ENCODE measurements at places on chromosomes 1 and 21.

DNA sequence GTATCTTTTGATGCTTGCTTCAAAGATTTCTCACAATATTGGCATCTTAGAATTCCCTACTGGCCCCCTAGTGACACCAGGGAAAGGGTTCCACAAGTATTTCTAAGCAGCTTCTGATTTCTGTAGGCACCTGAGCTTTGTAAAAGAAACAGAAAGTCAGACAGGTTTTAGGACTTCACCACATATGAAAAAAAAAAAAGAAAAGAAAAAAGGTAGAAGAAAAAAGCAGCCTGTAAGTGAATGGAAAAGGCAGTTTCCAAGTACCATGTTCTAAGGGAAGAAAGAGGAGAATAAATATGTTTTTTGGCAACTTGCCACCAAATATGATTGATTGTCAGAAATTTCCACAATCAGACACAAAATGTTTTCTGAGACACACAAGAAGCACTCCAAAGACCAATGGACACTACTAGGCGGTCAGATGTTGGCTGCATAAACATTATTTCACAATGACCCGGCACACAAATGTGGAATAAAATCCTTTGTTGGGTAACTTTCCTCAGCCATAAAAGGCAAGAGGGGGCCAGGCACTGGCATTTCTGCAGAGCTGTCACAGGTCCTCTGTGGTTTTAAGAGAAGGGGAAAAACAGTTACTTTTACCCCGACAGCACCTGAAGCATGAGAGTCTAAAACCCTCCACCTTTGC lies 12.7 kb upstream of the CPLANE2 start:
- DNase-seq = no peak

DNA sequence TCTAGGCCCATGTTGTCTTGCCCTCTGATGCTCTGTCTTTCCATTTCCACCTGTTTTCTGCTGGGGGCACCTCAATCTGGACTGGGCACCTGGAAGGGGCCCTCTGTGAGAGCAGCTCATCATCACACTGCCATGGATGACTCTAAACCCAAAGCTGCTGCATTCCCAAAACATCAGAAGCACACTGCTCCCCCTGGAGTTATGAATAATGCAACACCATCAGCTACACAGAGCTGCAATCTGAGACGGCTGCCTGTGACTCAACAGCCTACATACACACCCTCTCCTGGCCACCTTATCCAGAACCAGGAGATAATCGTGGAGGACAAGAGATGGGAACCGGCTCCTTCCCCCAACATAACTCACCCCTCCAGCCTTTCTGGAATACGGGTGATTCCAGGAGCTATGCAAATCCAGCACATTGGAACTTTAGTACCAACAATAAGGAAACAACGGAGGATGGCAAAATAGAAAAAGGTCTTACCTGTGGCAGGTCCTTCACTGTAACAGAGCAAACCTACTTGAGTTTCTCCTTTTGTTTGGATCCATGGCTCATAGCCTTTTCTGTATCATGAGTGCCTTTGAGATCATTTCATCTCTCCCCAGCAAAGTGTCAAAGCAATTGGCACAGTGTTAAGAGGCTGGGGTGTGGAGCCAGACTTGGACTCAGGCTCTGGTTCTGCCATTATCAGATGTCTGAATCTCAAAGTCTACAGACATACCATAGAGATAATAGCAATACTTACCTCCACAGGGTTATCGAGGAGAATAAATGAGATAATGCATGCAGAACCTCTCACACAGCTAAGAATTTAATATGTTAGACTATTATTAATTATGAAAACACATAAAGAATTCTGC lies 29.3 kb downstream of the AK2 start:
- DNase-seq = no peak

DNA sequence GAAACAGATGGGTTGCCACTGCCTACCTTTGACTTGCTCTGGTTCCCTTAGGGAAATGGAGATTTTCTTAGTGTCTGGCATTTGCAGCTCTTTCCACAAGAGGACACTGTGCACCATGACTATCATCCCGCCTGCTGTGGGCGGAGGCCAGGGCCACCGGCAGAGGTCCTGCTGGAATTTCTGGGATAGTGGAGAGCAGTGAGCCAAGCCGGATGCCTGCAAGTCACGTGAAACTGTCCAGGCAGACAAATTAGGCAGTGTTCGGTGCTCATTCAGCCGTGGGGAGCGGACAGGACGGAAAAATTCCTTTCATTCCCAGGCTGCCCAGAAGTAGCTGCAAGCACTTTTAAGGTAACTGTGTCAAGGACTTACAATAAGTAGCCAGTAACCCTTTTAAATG lies 43.4 kb downstream of the IGSF5 start:
- no peak for DNase-seq

GRCh38 chr1:213423041-213423440 lies 372.0 kb downstream of the RPS6KC1 start:
- no peak for DNase-seq

DNA sequence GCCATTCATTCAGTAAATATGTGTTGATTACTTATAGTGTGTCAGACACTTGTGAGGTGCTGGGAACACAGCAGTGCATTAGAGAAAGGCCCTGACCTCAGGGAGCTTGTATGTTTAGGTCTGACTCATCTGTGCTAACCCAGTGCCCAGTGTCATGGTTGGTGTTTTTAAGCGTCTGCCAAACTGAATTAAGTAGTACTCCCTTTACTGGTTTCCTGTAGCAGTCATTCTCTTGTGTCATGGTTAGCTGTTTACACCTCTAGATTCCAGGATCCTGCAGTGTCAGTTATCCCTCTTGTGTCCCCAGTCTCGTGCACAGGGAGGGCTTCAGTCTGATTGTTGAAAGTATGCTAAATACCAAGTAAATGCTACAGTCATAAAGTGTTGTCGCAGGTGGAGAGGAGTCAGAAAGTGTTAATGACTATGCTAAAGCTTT lies 14.2 kb downstream of the UCK2 start:
- no peak for DNase-seq

- DNase-seq = no peak
Measured at GRCh38 chr1:202074985-202075384, 47.7 kb upstream of the GPR37L1 start.

DNA sequence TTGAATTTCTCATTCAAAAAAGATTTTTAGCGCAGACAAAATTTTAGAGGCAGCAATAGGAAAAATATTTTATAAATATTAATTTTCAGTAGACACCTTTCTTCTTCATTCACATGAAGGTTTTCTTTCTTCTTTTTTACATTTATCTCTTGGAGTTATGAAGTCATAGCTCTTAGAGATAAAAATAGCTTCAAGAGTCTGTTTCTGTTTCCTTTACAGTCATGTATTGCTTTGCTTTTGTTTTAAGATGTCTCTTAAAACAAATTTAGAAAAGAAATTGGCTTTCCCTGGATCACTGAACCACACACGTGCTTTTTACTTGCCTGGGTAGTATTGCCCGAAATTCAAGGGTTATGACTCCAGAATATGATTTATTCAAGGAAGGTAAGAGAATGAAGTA lies 369.9 kb upstream of the LRRC7 start:
- no peak for DNase-seq

GRCh38 chr1:70220015-70220414 lies 1.2 kb upstream of the SRSF11 start:
- no peak for DNase-seq

DNA sequence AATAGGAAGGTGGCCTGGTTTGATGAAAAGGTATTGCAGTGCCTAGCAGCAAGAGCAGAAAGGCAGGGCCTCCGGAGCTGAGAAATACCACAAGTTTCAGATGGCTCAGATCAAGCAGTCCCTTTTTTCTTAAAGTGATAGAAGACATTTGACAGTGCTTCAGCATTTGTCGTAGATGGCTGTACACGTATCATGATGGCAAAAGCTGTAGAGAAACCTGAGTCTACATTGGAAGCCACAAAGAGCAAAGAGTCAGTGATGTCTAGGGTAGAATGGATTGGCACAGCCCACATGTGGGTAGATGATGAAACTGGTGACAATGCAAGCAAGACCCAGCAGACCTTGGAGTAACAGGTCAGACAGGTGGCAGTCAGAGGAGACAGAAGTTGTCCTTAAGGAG lies 101.3 kb upstream of the ARTN start:
- DNase-seq = no peak

GRCh38 chr1:176315519-176316220 lies 108.6 kb upstream of the COP1 start:
- no peak for DNase-seq

GRCh38 chr1:60895252-60895651 lies 187.1 kb upstream of the NFIA start:
- no peak for DNase-seq

DNA sequence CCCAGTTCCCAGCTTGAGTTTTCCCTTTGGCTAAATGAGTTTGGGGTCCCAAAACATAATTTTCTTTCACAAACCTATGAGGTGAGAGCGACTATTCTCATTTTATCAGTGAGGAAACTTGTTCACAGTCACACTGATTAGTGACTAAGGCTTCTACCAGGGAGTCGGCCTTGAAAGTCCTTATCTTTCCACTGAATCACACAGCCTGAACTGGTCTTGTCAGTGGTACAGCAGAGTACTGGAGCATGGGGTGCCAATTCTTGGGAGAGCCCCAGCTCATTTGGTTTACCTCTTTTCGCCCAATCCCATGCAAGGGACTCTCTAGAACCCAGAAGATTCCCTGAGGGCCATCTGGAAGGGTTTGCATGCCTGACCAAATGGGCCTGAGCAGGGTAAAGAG lies 16.9 kb downstream of the HSD3B2 start:
- no peak for DNase-seq

DNA sequence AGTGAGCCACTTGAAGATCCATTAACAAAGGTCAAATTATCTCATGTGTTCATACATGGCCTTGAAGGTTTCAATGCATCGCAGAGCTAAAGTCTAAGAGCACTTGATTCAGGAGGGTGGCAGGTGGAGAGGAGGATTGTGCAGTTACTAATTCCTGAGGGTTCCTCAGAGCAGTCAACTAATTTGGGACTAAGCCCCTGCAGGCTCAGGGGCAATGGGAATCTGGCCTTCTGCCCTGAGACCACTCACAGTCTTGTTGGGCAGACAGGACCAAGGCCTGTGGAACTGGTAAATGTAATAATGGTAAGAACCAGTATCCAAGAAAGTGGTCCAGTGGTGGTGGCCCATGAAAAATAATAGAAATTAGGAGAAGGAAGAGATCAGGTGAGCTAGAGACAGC lies 127.4 kb upstream of the HMGB4 start:
- DNase-seq = no peak

DNA sequence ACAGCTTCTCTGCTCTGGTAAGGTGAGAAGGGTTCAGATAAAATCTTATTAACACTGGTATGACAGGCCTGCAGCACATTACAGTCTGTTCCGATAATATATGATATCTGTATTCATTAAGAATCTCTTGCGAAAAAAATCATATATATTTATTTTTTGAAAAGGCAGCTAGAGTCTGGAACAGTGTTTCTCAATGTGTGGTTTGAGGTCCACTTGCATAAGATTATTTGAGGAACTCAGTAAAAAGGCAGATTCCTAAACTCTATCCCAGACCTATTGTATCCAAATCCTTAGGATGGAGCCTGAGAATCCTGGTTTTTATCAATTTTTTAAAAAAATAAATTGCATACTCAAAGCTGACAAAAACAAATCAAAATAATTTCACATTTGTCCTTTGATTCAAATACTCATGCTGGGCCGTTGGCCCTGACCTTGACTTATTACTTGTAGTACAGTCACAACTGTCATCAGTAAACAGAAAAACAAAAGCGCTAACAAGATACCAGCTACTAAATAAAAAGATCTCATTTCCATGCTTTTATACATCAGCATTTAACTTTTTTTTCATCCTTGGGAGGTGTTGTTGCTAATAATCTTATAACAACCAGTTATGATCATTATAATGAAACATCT lies 60.6 kb downstream of the RGS2 start:
- no peak for DNase-seq

DNA sequence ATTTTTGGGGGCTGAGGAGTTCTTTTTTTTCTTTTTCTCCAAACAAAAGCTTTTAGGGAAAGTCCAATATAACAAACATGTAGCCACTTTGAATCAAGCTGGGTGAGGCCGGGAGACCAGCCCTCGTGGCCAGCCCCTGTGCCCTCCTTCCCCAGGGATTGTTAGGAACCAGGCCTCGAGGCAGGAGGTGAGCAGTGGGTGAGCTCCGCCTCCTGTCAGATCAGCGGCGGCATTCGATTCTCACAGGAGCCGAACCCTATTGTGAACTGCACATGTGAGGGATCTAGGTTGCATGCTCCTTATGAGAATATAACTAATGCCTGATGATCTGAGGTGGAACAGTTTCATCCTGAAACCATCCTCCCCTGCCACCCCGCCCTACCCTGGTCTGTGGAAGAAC lies 41.8 kb upstream of the TTC22 start:
- no peak for DNase-seq

DNA sequence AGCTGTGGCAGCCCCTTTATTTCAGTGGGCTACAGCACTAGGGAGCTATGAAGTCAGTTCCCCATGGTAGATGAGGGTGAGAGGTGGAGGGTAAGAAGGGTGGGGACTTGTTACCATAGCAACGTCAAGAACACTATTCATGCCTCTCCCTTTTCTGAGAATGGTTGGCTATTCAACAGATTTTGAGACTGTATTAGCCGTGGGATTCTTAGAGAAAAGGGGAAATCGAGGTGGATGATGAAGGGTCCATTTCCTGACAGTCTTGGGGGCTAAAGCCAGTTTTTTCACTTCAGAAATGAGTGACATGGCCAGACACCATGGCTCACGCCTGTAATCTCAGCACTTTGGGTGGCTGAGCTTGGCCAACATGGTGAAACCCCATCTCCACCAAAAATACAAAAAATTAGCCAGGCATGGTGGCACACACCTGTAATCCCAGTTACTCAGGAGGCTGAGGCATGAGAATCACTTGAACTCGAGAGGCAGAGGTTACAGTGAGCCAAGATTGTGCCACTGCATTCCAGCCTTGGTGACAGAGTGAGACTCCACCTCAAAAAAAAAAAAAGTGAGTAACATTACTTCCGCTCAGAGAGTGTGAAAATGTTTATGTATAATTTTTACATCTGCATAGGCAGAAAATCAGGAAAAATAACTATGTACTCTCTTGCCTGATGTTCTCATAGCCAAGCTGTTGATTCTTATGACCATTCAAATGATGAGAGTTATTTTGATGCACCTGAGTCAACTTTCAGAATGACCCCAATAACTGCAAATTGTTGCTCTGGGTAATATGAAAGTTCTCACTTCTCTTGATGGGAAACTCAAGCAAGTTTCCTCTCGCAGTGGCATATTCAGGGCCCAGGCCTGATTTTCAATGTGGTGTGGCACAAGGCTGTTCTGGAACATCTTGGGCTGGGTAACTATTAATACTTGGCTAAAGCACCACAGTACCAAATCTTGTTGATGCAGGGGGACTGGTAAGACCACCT lies 23.2 kb upstream of the RGSL1 start:
- no peak for DNase-seq

- no peak for DNase-seq
Measured at GRCh38 chr1:51610637-51611036, 6.3 kb upstream of the OSBPL9 start.

GRCh38 chr1:20987831-20988825 lies 188.6 kb downstream of the EIF4G3 start:
- DNase-seq = no peak

Data from stimulated activated CD4-positive, alpha-beta T cell treated with anti-CD3 and anti-CD28 coated beads, Interleukin-1b, Interleukin-23, amount 100 ng/mL, for 1 hour (primary cell).